ENCODE measurements at places on chromosomes 5 and 9.

GRCh38 chr5:29942089-29942488 lies 1251.4 kb upstream of the CDH6 start:
- DNase-seq: no peak

- no peak for DNase-seq
Observed at GRCh38 chr9:4680173-4680525, 780 bp downstream of the CDC37L1 start.

- DNase-seq: no peak
Observed at GRCh38 chr5:85263125-85263524, 878.4 kb upstream of the EDIL3 start.

DNA sequence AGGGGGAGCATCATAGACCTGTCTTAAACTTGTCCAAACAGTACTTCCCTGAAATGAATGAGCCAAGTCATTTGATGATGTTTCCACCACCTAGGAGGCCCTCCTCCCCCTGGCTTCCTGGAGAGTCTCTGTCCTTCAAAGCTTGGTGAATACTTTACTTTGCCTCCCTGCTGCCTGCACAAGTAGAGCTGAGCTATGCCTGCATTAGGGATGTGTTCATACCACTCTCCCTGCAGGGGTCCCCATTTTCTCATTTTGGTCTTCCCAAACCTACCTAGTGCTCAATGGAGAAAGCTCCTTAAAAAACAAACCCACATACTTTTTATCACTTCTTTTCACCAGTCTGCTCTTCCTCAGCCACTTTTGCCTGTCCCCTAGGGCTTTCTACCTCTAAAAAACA lies 7.7 kb downstream of the CCNI2 start:
- no peak for DNase-seq

DNA sequence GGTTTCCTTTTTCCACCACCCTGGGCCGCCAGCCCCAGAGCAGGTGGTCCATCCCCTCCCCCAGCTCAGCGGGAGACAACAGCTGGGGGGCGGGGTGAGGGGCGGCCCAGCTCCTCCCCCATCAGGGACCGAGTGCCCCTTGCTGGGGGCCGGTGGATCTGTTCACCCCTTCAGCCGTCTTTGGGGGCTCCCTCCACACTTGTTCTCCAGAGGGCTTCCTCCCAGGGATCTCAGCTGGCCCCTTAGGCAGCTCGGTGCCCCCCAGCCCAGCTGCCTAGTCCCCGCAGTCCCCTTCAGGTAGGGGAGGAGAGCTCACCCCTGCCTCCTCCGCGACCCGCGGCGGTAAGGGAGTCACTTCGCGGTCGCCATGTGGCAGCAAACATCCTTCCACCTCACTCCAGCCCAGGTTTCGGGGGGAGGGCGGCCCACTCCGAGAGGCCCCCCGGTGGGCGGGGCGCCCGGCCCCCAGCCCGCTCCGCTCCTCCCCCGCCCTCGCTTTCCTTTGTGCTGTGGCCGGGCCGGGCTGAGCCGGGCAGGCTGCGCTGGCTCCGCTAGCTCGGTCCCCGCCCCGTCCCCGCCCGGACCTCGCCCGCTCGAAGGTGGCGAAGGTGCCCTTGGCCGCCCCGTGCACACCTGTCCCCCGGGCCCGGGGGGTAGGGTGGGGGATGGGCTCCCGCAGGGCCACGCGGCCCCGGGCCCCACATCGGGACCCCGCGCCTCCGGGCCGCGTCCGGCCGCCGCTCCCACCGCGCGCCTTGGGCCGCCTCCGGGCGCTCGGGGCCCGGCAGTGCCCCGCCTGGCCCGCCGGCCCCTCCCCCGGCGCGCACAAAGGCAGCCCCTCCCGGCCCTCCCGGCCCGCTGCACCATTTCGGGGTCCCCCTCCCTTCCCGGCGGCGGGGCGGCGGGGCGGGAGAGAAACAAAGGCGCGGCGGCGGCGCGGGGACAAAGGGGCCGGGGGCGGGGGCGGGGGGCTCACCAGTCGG lies 683 bp downstream of the DBN1 start:
- no peak for DNase-seq

GRCh38 chr5:159913501-159913900 lies 2.8 kb upstream of the ADRA1B start:
- no peak for DNase-seq

DNA sequence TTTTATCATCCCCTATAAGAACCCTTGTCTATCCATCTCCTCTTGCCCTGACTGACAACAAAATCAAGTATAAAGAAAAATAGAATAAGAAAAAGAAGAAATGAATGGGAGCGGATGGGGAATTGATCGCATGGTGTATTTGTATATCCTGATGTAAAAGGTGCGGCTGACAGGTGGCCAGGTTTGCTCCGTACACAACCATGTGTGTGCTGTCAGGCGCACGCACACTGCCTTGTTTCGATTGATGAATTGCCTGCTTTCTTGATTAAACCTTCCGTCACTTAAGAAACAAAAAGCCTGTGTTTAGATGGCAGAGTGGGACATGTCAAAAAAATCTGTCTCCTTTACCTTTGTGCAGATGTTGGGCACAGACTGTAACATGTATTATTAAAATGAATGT lies 102.6 kb downstream of the MVB12B start:
- DNase-seq: no peak

GRCh38 chr5:167614294-167615021 lies 677.0 kb upstream of the WWC1 start:
- no peak for DNase-seq

DNA sequence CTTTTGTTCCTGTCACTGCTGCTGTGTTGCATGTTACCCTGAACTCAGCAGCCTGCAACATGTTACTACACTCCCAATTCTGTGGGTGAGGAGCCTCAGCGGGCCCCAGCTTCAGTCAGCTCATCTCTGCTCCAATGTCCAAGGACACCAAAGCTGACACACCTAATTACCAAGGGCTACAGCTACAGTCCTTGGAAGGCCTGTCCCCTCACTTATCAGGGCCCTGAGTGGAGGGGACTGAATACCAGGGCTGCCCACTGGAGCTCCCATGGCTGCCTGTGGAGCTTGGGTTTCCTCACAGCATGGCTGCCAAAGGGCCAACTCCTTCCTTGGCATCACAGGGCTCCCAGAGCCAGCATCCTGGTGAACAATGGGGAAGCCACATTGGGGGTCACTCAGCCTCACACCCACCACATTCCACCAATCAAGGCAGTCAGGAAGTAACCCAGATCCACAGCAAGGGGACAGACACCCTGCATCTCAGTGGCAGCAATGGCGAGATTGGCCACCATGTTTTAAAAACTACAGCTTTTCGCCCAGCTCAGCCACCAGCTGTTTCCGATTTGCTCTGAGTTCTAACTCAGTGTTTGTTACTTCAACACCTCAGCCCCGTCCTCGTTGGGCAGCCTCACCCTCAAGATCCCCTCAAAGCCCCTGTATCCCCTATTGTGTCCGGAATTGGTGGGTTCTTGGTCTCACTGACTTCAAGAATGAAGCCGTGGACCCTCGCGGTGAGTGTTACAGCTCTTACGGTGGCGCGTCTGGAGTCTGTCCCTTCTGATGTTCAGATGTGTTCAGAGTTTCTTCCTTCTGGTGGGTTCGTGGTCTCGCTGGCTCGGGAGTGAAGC lies 18.9 kb downstream of the SEMA4D start:
- DNase-seq: no peak

DNA sequence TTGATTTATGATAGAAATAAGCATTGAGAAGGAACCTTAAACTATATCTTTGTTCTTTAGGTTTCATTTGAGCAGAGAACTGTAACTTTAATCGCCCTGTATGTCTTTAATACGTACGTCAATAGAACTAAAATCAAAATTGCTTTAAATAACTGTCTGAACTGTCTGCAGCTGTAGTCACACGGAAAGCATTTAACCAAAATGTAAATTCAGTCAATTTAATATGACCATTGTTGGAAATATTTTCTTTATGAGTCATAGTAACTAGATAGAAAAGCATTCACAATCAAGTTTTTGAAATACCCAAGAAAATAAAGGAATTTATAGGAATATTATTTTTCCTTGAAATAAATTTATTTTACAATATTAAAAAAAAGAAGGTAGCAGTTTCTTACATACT lies 157.1 kb upstream of the CDH6 start:
- no peak for DNase-seq

GRCh38 chr5:59615272-59615671 lies 278.3 kb downstream of the PDE4D start:
- no peak for DNase-seq

DNA sequence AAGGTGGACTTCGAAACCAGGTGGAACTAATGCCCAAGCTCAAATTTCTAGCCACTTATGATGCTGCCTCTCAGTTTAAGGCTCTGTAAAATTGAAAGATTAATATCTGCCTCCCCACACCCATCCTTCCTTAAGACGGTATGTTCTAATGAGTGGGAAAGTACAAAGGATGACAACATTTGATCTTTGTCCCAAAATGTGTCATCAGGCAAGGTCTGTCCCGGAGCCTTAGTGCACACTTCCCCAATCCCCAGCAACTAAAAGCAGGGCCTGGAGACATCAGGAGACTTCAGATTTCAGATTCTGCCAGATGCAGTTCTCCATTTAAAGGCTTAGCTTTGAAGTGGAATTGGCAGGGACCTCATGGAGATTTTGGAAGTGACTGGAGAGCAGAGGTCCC lies 316.5 kb downstream of the ASTN2 start:
- no peak for DNase-seq

DNA sequence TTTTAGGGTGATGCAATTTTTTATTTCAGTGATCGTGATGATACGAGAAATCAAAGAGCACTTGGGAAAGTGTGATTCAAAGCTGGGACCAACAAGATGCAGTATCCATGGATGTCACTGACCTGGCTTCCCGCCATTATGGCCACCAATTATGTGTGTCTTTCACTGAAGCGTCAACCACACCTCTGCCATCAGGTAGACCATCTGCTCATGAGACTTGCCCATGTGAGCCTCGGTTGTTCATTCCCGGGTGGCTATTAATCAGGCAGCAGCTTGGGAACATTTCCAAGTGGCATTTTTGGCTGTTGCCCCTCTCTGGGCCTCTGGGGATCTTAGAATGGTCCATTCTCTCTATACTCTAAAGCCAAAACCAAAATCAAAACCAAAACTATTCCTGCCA lies 436.0 kb upstream of the ADAMTSL1 start:
- DNase-seq: no peak

DNA sequence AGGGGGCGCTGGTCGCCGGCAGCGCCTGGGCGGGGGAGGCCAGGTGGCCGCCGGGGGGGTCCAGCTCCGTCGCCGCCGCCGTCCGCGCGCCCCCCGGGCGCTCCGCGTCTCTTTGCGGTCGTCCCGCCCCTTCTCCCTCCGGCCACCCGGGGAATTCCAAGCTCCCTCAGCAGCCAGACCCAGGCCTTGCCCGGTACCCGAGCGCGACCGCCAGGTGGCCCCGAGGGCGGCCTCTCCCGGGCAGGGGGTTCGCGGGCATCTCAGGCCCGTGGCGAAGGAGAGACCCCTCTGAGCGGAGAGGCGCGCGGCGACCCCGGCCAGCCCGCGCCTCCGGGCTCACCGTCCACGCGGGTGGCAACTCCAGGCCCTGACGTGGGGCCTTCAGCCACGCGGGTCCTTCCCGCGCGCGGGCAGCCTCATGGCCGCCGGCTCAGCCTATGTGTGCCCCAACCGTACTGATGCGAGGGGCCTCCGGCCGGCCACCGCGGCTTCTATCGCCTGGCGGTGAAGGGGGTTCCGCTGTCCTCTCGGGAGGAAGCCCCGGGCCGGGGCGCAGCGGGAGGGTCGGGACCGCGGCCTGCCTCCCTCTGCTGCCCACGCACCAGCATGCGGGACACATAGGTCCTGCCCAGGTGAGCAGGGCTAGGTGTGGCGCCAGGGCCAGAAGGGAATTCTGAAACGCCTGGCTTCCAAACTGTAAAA lies 529 bp upstream of the NRARP start:
- no peak for DNase-seq

DNA sequence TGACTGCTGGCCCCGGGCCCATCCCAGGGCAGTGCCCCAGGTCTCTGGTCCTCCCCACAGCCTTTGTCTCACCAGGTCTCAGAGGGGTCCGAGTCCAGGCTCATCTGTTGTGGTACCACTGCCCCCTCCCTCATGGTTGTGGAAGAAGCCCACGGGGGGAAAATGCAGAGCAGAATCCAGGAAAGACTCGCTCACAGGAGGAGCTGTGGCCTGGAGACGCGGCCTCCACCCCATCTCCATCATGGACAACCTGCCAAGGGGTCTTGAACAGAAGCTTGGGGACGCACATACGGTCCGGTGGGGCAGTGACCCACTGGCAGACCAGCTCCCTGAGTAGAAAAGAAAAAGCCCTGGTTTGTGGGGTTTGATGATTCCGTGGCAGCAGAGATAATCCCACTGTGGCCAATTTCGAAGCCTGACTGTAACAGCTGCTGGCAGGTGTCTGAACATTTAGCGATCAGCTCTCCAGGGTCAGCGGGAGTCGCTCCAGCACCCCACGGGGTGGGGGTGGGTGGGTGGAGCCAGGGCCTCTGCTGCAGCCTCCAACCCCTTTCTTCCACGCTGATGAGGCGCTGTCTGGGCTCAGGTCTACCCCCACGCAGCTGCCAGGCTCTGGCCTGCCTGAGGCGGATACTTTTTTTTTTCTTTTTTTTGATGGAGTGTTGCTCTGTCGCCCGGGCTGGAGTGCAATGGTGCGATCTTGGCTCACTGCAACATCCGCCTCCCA lies 1.9 kb upstream of the GRIN1 start:
- no peak for DNase-seq

- DNase-seq: no peak
Observed at GRCh38 chr5:126339215-126339805, 83.9 kb upstream of the GRAMD2B start.

DNA sequence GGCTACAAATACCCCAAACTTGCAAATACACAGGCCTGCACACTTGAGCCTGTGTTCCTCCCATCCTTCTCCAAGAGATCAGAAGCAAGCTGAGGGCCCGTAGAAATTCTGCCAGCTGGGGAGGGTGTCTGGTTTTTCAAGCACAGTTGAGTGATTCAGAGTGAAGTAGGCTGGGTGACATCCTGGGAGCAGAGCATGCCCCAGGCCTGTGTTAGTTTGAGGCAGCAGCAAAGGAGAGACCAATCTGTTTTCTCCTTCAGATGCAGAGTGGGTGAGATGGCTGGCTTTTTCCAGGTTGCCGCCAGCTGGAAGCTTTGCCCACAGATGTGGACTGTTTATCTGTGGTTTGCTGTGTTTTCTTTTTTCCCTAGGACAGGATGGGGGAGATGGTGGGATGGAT lies 63.1 kb downstream of the RCL1 start:
- no peak for DNase-seq

DNA sequence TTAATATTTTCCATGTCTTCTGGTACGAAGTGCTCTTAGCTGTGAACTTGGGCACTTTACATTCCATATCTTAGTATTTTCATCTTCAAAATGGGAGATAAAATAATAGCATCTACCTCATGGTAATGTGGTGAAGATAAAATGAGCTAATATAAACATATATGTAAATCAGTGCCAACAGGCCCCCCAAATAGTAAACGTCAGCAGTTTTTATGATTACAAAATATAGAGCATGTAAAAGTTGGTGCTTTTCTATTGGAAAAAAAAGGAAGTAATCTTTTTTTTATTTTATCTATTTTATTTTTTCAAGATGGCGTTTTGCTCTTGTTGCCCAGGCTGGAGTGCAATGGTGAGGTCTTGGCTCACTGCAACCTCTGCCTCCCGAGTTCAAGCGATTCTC lies 291.1 kb upstream of the PRDM9 start:
- no peak for DNase-seq

GRCh38 chr5:109354761-109355160 lies 55.0 kb downstream of the PJA2 start:
- DNase-seq: no peak

GRCh38 chr9:100292414-100292813 lies 60.3 kb downstream of the TEX10 start:
- no peak for DNase-seq
